ENCODE measurements at places on chromosomes 6 and 20.
A peak's percentile ranks its signal among the peaks of the same experiment; 100 is the strongest.

DNA sequence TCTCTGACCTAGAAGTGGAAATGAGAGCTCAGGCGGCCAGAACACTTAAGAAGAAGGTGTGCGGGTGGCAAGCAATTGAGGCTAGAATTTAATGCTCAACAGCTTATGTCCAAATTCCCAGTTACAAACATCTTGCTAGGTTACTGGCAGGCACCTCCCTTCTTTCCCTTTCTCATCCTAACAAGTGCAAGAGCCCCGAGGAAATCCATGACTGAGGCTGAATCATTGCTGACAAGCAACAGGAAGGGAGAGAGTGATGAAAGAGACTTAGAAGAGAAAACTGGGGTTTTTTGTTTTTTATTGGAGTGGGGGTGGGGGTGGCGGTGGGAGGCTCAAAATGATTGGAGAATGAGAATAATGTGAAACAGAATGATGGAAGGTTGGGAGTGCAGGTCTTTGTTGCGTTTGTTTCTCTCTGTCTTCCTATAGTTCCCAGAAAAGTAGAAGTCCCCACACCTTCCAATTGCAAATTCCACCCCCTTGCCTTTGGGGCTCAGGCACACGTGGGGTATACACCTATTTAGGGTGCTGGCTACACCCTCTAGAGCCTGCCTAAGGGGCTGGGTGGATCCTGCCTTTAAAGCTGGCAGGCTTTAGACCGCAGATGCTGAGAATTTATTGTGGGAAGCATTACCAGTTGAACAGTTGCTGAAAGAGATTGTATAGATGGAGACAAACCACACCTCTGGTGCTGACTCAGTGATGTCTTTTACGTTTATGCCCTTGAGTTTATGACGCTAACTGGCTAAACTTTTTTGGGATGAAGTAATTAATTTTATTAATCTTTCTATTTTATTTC is 1.4 kb downstream of the FAM83B start:
- DNase-seq, result no peak

- DNase-seq, result no peak
These were observed 69.5 kb downstream of the CYP39A1 start for GRCh38 chr6:46583081-46583480.

GRCh38 chr6:6841571-6841970 is 253.1 kb downstream of the LY86 start:
- no peak for DNase-seq

DNA sequence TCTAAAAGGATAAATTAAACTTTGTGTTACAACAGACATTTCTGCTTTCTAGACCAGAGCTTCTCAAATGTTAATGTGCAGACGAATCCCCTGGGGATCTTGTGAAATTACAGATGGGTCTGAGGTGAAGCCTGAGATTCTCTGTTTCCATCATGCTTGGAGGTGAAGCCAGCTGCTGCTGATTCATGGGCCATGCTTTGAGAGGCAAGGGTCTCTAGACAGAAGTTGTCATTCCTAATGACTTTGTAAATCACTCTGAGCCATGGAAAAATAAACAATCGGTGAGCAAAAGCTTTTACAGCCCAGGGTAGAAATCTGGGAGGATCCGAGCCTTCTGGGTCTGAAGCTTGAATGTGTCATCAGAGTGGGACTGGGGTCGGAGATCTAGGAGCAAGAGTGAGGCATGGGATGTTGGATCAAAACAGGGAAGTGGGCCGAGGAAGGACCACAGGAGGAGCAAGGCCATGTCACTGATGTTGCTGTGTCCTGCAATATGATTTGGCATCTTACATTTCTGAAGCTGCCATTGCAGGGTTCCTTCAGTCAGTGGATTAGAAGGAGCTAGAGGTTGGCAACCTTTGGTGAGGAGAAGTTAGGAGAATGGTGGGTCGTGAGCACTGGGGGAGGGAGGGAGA is 77.3 kb downstream of the TRMT11 start:
- no peak for DNase-seq

DNA sequence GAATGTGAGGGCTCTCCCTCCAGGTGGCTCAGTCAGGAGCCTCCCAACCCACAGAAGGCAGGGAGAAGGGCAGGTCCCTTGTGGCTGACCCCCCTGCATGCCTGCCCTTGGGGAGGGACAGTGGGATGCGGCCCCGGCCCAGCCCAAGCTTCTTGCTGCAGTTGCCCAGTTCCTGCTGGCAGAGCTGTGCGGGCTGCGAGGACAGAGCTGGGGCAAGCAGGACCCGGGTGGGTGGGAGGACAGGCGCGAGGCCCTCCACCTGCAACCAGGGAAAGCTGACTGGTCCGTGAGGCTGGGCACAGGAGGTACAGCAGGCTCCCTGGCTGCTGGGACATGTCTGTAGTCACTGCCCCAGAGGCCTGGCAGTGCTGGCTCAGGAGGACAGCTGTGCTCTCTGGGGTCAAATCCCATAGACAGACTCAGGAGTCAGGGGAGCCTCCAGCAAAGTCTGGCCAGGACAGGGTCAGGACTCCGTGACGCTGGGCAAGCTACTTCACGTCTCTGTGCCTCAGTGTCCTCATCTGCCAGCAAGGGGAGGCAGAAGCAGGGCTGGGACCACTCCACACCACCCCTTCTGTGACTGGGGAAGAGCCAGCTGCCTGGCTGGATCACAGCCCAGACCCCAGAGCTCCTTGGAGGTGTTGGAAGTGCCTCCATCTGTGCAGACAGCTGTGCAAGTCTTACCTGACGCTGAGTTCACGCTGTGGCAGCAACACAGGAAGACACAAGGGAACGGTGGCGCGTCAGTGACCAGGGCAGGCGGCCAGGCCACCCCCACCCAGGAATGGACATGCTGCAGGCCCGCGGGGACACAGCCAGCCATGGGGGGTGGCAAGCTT is 13.0 kb downstream of the UCKL1 start:
- no peak for DNase-seq

DNA sequence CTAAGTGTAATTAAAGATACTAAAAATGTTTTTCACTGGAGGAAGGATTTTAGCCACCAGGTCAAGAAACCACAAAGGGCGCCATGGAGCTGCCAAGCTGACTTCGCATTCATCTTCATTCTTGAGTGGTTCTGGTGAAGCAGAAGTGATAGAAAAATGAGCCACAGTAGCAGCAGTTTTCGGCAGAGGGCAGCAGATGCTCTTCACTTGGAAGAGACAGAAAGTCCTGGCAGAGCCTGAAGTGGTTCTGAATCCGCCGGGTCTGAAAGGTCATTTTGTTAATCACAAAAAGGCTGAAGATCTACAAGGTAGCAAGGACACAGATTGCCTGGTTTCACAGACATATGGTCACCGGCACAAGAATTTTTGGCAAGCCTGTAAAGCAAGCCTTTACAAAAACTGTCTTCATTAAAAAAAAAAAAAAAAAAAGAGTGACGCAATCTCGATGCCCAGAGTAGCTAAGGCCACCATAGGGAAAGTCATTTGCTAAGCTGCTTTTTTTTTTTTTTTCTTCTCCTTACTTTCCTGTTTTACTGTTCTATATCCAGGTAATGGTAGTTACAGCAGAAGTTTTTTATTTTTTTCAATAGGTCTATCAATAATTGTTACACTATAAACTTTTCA is 345.1 kb upstream of the AGPAT4 start:
- DNase-seq, result peak; percentile 4

DNA sequence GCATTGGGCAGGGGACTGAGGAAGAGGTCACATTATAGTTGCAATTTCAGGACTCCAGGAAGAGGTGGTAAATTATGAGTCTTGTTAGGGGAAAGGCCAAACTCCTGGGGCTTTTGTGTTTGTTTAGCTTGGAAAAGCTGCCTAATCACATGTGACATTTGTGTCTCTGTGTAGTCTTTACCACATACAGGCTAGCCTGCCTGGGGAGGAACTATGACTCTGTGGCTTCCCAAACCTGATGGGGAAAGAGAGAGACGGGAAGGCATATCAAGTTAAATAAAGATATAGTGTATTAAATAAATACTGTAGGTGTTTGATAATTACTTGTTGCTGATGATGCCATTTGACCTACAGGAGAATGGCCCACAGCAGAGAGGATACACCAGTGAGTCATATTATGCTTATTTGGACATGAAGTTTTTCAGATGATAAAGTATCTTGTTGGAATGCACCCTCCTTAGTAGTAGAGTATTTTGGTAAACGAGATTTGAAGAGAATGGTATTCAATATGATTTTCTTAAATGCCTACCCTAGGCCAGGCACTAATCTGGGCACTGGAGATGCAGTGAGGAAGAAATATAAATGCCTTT is 4.0 kb downstream of the BLTP3A start:
- DNase-seq, result no peak

DNA sequence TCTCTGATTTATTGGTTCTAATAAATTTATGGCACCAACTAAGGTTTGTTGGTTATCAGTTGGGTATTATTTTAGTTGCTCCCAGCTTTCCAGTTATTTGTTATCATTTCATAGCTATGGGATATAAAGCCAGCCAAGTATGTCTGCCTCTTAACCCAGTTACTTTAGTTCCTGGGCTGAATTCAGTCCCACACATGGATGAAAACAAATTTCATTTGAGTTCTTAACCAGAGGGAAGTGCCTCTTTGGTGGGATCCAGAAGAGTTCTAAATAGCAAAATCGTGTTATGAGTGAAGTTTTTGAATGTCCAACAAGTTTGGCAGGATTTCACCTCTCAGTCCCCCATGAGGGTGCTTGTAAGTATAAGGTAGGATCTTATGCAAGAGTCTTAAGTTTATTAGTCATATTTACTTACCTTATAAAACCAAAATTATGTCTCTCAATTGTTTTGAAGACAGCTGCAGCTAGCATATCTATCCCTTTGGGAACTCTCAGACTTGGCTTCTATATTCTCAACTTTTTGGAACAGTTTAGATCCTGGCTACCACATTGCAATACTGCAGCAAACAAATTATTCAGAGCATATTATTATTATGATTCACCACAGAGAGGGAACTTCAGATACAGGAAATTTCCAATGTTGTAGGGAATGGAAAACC is 683.6 kb downstream of the BCKDHB start:
- DNase-seq, result no peak

DNA sequence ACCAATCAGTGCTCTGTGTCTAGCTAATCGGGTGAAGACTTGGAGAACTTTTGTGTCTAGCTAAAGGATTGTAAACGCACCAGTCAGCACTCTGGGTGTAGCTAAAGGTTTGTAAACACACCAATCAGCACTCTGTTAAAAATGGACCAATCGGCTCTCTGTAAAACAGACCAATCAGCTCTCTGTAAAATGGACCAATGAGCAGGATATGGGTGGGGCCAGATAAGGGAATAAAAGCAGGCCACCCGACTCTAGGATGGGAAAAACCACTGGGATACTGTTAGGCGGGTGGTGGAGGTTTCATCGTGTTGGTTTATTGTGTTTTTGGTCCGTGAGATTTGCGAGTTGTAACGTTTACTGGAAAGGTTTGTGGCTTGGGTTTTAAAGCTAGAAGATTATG is 25.5 kb upstream of the GFOD1 start:
- DNase-seq, result no peak

GRCh38 chr6:119158057-119158848 is 79.8 kb upstream of the FAM184A start:
- no peak for DNase-seq

GRCh38 chr20:14055127-14055742 is 59.9 kb downstream of the MACROD2 start:
- DNase-seq, result peak; percentile 44

DNA sequence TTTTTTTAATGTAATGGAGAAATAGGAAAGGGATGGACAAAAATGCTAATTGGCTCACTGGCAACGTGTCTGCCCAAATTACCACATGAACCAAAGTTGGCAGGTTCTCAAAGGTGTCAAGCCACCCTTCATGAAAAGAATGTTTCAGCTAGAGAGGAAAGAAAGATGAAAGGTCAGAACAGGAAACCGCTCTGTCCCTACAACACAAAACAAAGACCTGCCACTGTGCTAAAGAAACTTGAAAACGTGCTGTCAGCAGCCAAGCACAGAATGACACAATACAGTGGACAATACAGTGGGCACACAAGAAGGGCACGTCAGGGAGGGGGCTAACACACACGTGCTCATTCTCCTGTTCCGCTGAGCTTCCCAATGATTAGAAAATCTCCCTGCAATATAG is 4.9 kb downstream of the PREP start:
- DNase-seq, result peak; percentile 26

Data from activated CD4-positive, alpha-beta T cell treated with anti-CD3 and anti-CD28 coated beads, Interleukin-10, Interleukin-2, amounts not matched to agents 100 ng/mL and 50 ng/mL, durations not matched to agents 16 hours and 8 hours (primary cell).